Stimulated activated CD8-positive, alpha-beta memory T cell treated with anti-CD3 and anti-CD28 coated beads, Interleukin-4, amount 100 ng/mL, for 4 hours (primary cell): ENCODE measurements at places on chromosomes 7 and 10.

- DNase-seq = no peak
Observed at GRCh38 chr10:35896001-35896400, 253.9 kb upstream of the FZD8 start.

- no peak for DNase-seq
Observed at GRCh38 chr7:11133436-11133959, 159.8 kb downstream of the PHF14 start.

DNA sequence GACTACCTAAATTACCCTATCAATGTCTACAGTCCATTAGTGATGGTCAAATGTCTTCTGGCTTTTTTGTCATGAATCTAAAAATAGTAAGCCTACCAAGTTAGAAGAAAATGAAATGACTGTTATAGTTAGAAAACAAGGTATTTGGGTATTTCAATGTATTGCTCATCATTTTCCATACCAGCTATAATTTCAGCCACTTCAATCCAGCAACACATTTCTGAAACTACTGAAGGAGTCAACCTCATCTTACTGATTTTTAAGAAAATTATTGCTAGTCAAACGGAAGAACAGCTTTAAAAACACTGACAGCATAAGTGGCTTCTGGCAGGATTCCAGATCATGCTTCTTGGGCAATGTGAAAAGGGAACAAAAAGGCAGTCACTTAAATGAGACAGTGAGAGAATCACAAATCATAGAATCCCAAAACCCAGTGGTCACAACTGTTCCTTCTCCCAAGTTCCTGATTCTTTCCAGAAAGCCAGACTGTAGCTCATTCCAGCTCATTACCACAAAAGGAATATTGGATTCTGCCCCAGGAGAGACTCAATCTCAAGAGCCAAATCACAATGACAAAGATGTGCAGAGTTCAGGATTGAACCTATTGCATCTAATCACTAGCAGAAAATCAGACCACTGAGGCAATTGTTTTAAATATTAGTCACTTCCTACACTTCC is 61.2 kb upstream of the LRRN3 start:
- no peak for DNase-seq

- no peak for DNase-seq
Observed at GRCh38 chr7:106658316-106659165, 2.4 kb downstream of the CCDC71L start.

DNA sequence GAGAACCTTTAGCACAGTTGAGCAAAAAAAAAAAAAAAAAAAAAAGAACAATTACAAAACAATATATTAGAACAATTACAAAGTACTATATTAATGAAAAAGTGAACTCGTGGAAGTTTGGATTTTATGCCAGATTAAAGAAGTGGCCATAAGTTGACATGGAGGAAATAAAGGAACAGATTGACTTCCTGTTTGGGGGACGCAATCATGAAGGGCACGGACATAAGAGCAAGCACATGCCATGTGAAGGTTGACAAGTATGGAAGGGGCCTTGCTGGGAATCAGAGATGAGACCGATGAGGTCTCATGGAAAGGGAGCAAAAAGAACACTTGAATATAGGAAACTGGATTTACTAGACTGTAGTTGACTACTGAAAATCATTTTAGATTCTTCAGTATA is 61.7 kb downstream of the ICA1 start:
- no peak for DNase-seq

DNA sequence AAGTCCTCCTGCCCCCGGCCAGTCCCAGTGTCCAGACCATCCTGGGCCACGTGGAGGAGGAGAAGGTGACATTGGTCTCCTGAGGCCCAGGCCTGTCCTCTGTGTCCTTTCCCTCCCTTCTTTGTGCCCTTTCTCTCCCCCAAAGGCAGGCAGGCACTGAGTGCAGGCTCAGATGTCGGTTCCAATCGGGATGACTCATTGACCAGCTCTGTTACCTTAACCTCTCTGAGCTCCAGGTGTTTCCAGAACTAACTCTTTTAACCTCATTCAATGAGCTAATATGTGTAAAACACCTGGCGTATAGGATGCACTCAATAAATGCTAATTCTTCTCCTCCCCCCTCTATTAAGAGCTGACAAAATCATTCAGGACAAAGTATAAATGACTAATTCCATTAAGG is 25.7 kb downstream of the MACROH2A2 start:
- no peak for DNase-seq

GRCh38 chr10:24694086-24694485 is 29.6 kb downstream of the ARHGAP21 start:
- no peak for DNase-seq

GRCh38 chr10:68462536-68462935 is 9.2 kb downstream of the DNA2 start:
- no peak for DNase-seq

DNA sequence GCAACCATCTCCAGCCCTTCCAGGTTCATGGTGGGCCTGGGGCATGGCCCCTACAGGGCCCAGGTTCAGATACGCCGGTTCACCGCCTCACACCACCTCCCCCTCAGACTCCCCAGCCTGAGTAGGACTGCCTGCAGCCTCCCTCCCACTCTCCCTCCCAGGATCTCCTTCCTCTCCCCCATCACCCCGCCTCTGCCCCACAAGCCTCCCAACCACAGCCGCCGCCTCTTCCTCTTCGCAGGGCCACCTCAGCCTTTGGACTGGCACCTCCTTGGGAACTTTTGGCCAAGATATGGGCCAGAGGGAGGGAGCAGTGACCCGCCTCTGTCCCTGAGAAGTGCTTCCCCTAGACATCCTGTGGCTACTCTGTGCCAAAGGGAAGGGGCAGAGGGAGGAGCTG is 9.3 kb downstream of the KCNIP2 start:
- no peak for DNase-seq

DNA sequence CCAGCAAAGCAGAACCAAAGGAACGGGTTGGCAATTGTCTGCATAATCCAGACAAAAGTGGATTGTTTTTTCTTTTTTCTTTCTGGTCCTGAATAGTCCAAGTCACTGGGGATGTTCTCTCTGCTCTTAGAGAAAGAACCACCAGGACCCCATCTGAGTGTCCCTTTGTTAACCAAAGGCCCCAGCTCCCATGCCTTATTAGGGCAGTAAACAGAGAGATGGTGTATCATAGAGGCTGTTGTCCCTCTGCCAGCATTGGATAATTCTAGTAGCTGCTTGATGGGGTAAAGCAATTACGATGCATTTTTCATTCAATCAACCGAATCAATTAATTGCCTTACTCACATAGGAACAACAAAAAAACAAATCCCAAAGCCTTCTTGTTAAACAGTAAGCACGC is 213.0 kb downstream of the BUB3 start:
- no peak for DNase-seq

GRCh38 chr7:80974396-80975358 is 55.8 kb upstream of the SEMA3C start:
- DNase-seq = no peak

- no peak for DNase-seq
Observed at GRCh38 chr10:88979153-88979562, 11.4 kb upstream of the FAS start.
